ENCODE measurements at places on chromosomes 11 and 22. TPM values are rescaled to one million over a fixed set of nuclear protein-coding genes. Genes with fewer than 3 reads are reported as not detected.
A peak's percentile ranks its signal among the peaks of the same experiment; 100 is the strongest.

KCTD21 gene
- 7.5 TPM for polyA plus RNA-seq

APOA1 gene
- polyA plus RNA-seq = not detected

TTLL1 gene
- 14.0 TPM for polyA plus RNA-seq

GRCh38 chr11:44749189-44749588 lies 22.4 kb downstream of the TSPAN18 start:
- no peak for DNase-seq

DNA sequence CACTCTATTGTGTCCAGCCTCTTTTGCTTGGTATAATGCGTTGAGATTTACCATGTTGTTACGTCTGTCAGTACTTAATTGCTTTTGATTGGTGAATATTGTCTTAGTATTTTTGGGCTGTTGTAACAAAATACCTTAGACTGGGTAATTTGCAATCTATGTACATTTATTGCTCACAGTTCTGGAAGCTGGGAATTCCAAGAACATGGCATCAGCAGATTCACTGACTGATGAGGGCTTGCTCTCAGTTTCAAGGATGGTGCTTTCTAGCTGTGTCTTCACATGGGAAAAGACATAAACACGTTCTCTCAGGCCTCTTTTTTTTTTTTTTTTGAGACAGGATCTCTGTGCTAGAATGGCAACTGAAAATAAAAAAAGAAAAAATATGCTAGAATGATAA lies 46.7 kb upstream of the INCENP start:
- DNase-seq = no peak

- peak; percentile 77 for DNase-seq
Observed at GRCh38 chr11:46697303-46697702, 3.1 kb downstream of the ARHGAP1 start.

TOB2 gene
- 8.3 TPM for polyA plus RNA-seq

DNA sequence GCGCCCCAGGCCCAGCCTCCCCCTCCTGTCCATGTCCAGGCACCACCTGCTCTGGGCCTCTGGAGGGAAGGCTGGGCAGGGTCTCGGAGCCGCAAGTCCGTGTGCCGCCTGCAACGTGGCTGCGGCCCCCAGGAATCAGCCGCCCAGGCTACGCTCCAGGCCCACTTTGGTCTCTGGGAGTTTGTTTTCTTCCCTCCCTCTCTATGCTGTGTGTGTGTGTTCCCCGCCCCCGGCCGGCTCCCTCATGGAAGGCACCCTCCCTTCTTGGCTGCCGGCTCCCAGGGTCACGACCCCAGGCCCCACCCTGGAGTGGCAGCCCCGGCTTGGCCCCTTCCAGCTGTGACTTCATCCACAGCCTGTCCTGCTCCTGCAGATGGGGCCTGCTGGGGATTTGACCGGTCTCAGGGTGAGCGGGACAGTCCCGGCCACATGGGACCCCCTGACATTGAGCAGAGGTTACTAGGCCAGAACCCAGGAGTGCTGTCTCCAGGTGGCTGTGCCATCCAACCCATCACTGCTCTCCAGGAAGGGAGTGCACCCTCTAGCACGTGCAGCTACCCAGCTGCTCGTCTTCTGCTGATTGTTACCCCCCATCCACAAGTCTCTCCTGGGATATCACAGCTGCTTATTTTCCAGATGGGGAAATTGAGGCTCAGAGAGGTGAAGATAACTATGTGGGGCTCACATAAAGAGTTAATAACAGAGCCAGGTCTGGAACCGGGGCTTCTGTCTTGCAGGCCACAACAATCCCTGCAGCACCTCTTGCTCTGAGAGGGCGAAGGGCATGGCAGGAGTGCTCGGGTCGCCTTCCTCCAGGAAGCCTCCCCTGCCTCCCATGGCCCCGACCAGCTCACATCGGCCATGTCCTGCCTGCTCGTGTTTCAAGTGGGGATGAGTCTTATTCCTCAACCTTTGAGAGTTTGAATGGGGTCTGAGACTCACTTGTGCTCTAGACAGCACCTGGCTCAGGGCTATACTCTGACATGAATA lies 2.8 kb upstream of the LIF start:
- no peak for DNase-seq

DNA sequence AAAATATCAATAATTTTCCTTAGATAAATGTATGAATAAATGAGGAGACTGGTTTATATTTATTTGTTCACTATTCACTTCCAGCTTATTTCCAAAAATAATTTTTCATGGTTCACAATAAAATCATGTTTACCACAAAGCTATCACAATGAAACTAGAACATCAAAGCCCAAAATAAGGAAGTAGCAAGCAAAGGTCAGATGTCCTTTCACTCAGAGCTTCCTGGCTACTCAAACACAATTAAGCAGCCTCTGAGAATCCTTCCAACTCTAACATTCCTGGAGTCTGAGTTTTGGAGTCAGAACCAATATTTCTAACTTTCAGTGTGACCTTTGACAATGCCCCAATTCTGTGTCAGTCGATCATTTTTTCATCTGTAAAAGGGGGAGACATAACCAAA lies 527.0 kb downstream of the SOX6 start:
- DNase-seq = no peak

OR51B2 gene
- polyA plus RNA-seq = not detected

- no peak for DNase-seq
Observed at GRCh38 chr22:32707971-32708370, 93.5 kb upstream of the TIMP3 start.

GRCh38 chr22:23073526-23074229 lies 3.4 kb downstream of the GNAZ start:
- DNase-seq = no peak

DNA sequence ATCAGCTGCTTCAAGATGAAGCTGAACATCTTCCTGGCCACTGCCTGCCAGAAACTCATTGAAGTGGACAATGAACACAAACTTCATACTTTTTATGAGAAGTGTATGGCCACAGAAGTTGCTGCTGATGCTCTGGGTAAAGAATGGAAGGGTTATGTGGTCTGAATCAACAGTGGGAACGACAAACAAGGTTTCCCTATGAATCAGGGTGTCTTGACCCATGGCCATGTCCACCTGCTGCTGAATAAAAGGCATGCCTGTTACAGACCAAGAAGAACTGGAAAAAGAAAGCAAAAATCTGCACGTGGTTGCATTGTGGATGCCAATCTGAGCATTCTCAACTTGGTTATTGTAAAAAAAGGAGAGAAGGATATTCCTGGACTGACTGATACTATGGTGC lies 22.2 kb upstream of the BIRC3 start:
- DNase-seq = no peak

DNA sequence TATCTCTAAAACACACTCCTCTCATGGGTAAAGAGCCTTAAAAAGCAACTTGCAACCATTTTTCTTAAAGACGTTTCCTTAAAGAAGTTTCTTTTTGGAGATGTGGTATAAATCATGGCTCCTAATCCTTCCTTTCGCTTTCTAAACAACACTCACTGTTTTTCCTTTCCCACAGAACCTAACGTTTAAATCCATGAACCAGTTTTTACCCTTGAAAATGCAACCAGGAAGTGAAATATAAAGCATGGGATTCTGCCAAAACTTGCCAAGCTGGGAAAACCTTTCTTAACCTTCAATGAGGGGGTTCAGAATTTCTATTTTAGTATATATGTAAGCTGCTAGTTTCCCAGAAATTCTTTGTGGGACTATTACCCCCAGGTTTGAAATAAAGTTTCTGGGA lies 8.6 kb downstream of the PLEKHA7 start:
- DNase-seq = no peak

- DNase-seq = no peak
Observed at GRCh38 chr11:104830080-104830479, 68.2 kb downstream of the CASP12 start.

GRCh38 chr11:13667245-13667644 lies 1.2 kb upstream of the FAR1 start:
- no peak for DNase-seq

VPREB1 gene
- polyA plus RNA-seq = not detected

MRGPRF gene
- polyA plus RNA-seq = 0.18 TPM

GRCh38 chr11:11669233-11669846 lies 47.5 kb upstream of the GALNT18 start:
- DNase-seq = no peak

DNA sequence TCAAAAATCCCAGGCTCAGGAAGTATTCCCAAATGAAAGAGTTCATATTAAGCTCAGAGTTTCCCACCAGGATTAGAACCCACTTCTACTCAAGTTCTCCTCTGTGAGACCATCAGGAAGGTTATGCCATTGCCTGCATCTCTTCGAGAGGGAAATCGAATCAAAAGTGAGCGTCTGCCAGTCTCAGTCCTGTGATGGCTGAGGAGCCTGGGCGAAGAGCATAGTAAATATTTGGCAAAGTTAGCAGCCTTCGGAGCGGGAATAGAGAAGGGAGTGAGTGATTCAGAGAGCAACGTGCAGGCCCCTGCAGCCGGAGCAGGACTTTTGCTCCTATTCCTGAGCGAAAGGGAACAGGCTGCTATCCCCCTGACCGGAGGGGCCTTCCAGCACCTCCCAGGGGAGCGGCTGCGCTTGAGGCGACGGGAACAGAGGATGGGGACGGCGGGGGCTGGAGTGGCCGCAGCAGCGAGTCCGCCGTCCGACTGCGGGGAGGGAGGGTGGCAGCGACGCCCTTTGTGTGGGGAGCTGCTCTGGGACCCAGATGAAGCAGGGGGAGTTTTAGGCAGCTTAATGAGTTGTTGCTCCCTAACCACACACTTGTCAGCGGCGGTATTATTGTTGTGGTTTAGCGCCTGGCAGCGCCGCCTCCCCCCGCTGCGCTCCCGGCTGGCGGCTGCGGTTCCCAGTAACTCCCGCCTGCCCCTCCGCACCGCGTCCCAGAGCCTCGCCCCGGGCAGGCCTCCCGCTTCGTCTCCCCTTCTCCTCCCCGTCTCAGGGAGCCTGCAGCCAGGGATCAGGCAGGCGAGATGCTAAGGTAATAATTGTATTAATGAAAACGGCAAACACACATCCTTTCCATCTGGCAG lies 21.7 kb upstream of the NRGN start:
- DNase-seq = peak; percentile 79

C11orf71 gene
- polyA plus RNA-seq = 8.4 TPM

- DNase-seq = no peak
Observed at GRCh38 chr11:22371160-22371559, 33.0 kb downstream of the SLC17A6 start.
